ENCODE measurements at places on chromosomes 3 and 15. TPM values are rescaled to one million over a fixed set of nuclear protein-coding genes. Genes with fewer than 3 reads are reported as not detected.
A peak's percentile ranks its signal among the peaks of the same experiment; 100 is the strongest.

DAZL gene
- total RNA-seq, result 0.41 TPM

SH2D7 gene
- total RNA-seq, result not detected

KBTBD13 gene
- total RNA-seq, result not detected

FAM81A gene
- total RNA-seq, result 2.1 TPM

ZPLD1 gene
- total RNA-seq, result 0.27 TPM

CYP8B1 gene
- total RNA-seq, result not detected

DNA sequence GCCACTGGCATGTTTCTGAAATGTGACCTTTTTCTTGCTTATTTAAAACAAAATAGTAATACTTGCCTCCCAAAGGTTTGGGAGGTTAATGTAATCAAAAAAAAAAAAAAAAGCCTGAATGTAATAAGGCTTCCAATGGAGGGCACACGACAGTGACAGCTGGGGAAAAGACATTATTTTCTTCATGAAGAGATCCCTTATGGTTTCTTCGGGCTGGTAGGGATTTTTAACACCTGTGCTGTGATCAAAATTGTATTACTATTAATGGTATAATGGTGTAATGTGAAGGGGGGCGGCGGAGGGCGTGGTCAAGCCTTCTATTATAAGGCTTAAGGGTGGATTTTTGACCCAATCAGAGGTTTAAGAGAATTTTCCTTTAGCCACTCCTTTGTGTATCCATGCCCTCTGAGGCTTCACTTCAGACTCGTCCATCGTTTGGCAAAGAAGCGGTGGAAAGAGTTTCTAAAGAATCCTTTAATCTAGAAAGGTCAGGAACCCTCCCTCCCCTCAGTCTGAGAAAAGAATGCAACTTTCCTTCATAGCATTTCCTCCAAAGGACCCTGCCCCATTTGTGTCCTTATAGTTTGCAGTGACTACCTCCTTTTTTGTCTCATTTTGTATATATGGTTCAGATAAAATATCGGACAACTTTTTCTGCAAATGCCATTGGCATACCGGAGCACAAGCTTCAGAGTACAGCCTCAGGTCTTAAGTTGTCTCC is 89.5 kb upstream of the CHD2 start:
- DNase-seq, result peak; percentile 84

DNA sequence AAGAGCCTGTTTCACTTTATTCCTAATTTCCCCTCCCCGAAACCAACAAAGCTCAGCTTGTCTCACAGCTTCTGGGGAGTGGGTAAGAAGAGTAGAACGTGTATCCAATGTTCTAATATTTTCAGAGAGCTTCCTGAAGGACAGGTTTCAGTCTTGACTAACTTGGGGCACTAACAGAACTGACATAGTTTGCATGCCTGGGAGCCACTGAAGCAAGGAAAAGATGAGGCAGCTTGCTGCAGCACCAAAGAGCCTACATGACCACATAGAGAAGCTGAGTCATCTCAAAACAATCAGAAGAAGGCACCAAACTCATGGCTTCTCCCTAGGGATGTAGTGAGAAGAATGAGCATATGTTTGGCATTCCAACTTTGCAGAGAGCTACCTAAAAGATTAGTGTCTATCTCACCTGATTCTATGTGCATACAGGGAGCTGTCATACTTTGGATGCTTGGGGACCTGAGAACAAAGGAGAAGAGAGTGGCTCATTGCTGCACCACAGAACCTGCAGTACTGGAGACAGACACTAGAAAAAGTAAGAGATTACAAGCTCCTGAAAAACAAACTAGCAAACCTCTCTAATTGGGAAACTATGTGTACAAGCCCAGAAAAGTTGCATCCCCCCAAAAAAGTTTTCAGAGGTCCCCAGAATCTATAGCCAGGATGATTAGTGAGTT is 86.9 kb downstream of the DCLK3 start:
- DNase-seq, result no peak

DNA sequence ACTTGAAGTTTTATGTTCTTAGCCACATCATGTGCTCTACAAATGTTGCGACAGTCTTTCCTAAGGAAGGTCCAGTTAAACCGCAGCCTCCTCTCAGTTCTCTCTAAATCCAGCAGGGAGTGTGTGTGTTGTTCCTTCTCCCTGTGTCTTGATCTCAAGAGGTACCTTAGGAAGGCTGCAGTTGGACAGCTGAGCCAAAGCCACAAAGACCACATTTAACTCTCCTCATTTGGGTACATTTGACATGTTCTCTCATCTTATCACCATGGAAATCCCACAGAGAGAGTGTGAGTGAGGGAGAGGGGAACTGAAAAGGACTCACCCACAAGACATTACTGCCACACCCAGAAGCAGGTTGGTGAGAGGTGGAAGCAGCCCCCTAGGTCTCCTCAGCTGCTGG is 79.5 kb downstream of the CD200R1L start:
- no peak for DNase-seq

GRCh38 chr3:153768561-153769469 is 352.4 kb upstream of the ARHGEF26 start:
- DNase-seq, result peak; percentile 60

- no peak for DNase-seq
These were observed 6.9 kb upstream of the RFTN1 start for GRCh38 chr3:16520241-16520969.

GRCh38 chr3:112779558-112780480 is 66.8 kb downstream of the CD200R1L start:
- no peak for DNase-seq

DNA sequence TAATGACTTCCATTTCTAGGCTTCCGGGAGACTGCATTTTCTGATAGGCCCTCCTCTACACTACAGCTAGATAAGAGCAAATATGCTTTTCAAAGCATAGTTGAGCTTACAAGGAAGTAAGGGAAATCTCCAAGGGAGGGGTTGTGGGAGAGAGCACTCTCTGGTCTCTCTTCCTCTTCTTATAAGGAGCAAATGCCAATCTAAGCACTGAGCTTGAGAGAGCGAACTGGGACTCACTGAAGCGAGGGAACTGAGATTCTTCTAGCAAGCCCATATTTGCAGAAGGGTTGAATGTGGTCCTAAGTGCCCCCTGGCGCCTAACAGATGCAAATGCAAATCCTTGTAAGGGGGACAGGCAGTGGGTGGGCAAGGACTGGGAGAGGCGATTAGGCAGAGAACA is 164.8 kb downstream of the ERC2 start:
- no peak for DNase-seq

DNA sequence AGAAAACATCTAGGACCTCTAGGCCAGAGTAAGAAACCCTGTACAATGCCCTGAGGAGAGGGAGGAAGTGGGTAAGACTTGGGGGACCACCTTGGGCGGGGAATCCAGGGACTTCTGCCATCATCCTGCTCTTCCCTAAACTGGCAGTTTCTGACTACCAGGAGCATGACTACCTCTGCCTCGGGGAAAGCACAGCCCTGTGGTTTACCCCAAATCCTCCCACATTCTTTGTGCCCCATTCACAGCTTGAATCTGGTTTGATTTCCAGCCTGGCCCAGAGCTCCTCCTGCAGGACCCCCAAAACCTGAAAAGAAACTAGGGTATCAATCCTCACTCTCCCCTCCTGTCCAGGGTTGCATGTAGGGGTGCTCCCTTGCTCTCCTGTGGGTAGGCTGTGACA is 4.7 kb downstream of the C3orf18 start:
- DNase-seq, result no peak

DNA sequence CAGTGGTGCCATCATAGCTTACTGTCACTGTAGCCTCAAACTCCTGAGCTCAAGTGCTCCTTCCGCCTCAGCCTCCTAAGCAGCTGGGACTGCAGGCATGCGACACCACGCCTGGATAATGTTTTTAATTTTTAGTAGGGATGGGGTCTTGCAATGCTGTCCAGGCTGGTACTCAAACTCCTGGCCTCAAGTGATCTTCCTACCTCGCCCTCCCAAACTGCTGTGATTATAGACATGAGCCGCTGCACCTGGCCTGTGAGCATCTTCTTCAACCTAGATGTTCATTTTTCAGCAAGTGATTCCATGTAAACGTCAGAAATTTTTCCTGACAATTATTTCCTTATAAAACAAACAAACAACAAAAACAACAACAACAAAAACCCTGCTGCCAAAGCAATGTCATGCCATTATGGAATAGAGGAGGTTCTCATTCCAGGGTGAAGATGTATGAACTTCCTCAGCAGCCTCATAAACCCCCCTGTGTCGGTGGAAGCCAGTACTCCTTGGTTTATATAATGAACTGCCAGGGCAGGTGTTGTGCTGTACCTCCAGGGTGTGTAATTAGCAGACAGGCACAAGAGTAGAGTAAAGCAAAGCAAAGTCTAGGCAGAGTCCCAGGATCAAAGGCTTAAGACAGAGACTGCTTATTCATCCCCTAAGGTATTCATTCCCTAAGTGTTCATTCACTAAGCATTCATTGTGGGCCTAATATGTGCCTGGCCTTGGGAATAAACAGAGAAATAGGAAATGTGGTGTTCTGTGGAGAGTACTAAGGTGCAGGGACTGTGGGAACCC is 44.6 kb downstream of the NR2C2 start:
- no peak for DNase-seq

DNA sequence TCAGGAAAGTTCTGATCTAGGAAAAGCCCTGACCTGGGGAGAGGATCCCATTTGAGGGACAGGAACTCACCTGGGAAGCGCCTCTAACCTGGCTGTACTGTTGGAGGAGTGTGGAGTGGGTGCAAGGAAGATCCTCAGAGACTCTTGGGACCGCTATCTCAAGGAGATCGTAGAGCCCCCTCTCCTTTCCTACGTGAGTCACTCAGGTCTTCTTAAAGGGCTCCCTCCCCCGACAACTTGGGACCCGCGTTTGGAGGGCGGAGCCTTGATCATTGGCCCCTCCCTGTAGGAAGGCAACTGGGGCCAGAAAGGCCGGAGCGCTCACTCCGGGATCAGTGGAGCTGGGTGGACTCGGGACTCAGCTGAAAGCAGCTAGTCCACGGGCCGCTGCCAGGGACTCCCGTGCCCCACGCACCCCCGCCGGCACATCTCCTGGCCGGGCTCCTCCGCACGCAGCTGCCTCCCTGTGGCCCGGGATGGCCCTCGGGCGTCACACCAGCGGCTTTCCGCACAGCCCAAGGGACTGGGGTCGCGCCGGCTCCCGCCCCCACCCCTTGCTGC is 520 bp downstream of the SLC26A6 start:
- DNase-seq, result peak; percentile 82

- no peak for DNase-seq
These were observed 329.4 kb downstream of the TBC1D5 start for GRCh38 chr3:17412950-17413530.

DNA sequence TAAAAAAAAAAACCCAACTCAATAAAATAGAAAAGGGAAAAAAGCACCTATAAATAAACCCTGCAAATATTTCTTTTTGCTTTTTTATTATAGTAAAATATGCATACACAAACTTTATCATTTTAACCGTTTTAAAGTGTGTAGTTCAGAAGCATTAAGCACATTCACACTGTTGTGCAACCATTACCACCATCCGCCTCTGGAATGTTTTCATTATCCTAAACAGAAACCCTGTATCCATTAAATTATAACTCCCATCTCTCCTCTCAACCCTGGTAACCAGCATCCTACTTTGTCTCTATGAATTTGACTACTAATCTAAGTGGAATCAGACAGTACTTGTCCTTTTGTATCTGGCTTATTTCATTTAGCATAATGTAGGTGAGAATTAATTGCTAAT is 15.0 kb downstream of the CDCP1 start:
- DNase-seq, result no peak

- DNase-seq, result peak; percentile 85
These were observed 740 bp upstream of the ZBTB47 start for GRCh38 chr3:42652611-42653302.

- peak; percentile 63 for DNase-seq
These were observed 50.4 kb downstream of the IL12A start for GRCh38 chr3:160038862-160039562.

- DNase-seq, result no peak
These were observed 1.4 kb upstream of the AP4E1 start for GRCh38 chr15:50906954-50907600.

- no peak for DNase-seq
These were observed 39.1 kb downstream of the DHX36 start for GRCh38 chr3:154285221-154285620.

DNA sequence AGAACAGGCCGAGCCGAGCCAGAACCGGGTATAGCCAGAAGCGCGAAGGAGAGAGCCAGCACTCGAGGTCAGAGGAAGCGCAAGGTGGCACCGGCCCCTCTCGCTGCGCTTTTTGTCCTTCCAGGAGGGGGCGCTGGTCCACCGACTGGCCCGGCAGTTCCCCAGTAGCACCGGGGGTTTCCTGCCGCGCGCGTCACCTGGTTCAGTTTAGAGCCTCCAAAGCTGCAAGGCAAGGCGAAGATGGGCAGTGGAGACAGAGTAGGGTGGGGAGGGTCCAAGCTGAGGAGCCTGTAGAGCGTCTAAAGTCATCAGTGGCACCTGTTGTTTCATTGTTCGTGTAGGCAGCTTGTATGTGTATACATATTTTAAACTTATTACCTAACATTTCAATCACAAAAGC is 7.6 kb upstream of the NR2E3 start:
- DNase-seq, result no peak

DNA sequence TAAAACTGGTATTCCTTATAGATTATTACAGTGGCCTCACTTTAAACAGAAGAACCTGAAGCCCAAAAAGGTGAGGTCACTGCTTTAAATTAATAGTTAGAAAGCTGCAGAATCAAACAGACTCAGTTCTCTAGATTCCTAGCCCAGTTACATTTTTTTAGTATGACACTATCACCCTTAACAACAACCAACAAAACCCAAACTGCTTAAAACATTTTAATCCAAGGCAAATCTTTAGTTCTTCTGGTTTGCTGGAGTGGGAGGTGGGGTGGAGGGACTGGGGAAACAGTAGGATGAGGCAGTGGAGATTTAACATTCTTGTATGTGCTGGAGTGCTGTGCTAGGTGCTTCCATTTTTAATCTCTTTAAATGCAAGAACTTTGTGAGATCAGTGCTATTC is 631.6 kb upstream of the KCNMB2 start:
- no peak for DNase-seq

DNA sequence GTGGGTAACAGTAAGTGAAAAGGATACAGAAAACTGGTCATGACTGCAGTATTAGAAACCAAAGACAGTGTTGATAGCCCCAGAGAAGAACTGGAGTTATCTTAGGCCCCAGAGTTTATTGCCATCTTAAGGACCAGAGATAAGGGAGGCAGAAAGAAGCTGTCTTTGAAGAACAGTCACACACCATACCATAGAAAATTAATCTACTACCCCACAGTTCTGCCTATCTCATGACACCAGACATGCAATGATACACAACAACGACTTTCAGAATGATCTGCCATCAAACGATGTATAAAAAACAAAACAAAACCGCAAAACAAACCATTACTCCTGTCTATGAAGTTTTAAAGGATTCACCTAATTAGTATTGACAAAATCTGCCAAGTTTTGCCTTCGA is 9.6 kb downstream of the CPOX start:
- no peak for DNase-seq

DNA sequence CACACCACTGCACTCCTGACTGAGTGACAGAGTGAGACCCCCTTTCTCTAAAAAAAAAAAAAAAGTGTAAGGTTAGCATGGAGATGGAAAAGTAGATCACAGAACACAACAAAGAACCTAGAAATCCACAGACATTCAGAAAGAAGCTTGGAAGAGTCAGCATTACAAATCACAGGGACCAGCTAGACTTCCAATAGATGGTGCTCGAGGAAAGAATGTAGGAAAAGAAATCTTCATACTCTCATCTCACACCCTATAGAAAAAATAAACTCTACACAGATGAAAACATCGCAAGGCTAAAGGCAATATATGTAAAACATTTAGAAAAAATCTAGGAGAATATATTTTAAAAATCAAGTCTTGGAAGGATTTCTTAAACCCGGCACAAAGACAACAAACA is 94.5 kb upstream of the ABHD17C start:
- no peak for DNase-seq

Measured in sigmoid colon (tissue), 7 donors.